ENCODE measurements at places on chromosomes 2 and 18.

DNA sequence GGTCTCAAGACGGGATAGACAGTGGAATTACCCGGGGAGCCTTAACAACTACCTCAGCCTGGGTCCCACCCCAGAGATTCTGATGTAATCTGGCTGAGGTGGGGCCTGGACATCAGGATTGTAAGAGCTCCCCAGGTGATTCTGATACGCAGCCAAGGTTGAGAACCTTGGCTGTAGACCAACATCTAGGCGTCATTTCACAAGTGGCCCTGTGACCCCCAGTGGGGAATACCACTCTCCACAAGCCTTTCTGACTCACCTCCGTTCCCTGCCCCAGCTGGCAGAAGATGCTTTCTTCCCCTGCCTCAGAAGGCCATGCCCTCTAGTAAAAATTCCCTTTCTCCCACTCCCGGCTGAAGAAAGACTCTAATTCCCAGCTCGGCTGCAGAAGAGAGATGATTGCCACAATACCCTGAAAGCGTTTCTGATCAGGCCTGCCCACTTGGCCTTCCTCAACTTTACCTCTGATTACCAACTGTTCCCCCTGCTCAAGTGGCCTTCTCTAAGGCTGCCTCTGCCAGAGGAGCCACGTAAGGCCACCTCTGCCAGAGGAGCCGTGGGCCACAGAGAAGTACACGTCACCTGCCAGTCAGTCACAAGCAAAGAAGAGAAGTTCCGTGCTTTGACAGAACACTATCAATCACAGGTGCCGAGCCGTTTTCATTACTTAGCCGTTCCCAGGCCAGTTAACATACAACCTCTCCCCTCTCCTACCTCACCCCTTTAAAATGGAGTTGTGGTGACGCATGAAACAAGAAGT lies 116.8 kb upstream of the PKDCC start:
- DNase-seq = no peak

GRCh38 chr2:58893656-58894351 lies 652.7 kb upstream of the FANCL start:
- DNase-seq = no peak

GRCh38 chr2:63865159-63865799 lies 23.6 kb downstream of the UGP2 start:
- no peak for DNase-seq

DNA sequence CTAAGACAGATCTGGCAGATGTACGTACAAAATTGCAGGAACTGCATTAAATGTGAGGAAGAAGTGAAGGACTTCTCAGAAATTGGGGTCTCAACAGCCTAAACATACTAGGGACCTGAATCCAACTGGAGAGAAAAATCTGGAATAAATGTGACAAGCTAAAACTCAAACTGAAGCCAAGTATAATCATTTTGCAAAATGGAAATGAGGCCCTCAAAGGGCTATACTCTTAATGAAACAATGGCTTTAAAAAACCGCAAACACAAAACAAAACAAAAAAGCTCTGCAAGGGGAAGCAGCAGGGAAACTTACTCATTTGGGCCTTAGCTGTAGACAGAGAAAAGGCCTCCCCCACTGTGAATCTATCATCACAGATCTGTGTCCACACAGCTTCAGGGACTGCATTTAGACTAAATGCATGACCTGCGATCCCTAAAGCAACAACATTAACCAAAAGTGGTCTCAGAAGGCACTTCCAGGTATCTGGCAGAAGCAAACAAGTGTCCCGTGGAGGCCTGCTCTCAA lies 63.2 kb downstream of the CCBE1 start:
- DNase-seq = no peak

DNA sequence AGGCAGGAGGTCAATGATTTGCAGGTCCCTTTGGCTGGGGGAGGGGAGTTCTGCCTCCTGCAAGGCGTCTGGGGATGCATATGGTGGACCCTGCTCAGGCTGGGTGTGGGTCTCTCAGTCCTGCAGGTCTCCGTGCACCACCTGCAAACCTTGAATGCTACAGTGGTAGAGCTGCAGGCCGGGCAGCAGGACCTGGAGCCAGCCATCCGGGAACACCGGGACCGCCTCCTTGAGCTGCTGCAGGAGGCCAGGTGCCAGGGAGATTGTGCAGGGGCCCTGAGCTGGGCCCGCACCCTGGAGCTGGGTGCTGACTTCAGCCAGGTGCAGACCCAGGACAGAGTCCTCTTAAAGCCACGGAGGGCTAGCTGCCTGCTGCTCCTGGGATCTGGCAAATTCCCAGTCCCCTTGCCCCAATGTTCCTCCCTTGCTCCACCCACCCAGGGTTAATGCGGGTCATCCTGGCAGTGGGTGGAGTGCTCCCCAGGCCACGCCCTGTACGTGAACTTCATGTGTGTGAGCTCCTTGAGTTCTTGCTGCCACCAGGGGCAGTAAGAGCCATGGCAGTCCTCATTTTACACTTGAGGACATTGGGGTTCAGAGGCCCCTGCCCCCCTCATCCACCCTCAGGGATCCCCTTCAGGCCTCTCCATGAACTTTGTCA lies 3.1 kb downstream of the PROM2 start:
- DNase-seq = no peak
